ENCODE measurements at places on chromosomes 12 and 14. TPM values are rescaled to one million over a fixed set of nuclear protein-coding genes. Genes with fewer than 3 reads are reported as not detected.

- no peak for DNase-seq
Measured at GRCh38 chr12:130162267-130162666, at the start of gene FZD10. TSS of gene FZD10 (plus strand) at chr12:130162464. CDS start at chr12:130162943, 479 bp downstream.

GRCh38 chr12:39125566-39125965 is 220.2 kb upstream of the CPNE8 start:
- no peak for DNase-seq

- DNase-seq, result no peak
Measured at GRCh38 chr12:132537049-132537448, 47.1 kb downstream of the FBRSL1 start.

GRCh38 chr14:55052269-55052930 is 953 bp downstream of the MAPK1IP1L start:
- no peak for DNase-seq

DNA sequence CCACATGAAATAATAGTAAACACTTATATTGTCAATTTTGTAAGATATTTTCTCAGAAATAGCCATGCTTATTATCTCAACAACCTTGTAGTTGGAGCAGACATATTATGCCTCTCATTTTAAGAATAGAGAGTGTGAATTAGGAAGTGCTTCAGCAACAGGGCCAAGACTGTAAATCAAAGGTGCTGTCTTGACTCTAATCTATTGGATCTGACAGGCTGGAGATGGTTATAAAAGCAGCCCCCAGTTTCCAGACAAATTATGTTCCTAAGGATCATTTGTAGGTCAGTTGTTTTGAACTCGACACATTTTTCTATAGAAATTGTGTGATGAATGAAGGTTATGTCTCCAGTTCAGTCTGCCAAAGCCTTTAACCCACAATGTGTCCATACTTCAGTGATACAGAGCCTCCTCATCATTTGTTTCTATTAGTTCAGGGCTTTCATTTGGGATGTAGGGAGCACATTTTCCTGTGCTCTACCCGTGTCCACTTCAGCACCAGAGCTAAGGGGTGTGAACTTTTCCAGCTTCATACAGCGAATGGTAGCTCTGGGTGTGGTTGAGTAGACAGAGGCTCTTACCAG is 284.8 kb upstream of the FBXO33 start:
- DNase-seq, result no peak

DNA sequence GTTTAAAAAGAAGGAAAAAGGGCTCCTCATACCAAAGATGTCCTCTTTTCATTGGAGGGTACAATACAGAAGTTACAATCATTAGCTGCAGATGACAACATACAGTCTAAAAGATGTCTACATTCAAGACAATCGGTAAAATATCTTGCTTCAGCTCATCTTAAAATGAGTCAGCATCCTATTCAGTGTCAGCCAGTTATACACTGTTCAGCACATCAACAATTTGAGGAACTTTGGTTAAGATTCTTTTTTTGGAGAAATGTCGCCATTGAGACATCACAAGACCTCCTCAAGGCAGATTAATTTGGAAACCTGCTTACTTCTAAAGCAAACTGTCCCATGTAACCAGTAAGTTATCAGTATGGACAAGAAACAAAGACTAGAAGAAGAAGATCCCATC is 100.7 kb upstream of the SLC38A4 start:
- no peak for DNase-seq

GRCh38 chr12:75781532-75782046 is 250.0 kb downstream of the PHLDA1 start:
- no peak for DNase-seq

- no peak for DNase-seq
Measured at GRCh38 chr14:59997449-59997848, 77.5 kb downstream of the LRRC9 start.

Gene SHMT2
- 64.0 TPM for total RNA-seq

Gene LRRC9
- total RNA-seq, result not detected

DNA sequence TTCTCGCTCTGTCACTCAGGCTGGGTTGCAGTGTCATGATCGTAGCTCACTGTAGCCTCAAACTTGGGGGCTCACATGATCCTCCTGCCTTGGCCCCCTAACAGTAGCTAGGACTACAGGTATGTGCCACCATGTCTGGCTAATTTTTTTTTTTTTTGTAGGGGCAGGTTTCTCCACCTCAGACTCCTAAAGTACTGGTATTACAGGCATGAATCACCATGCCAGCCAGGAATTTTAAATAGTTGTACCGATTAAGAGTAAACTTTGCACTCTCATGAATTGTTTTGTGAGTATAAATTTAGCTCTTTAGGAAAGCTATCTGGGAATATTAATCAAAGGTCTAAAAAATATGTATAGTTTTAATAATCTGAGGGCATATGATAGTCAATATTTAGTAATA is 25.5 kb downstream of the YEATS4 start:
- no peak for DNase-seq

DNA sequence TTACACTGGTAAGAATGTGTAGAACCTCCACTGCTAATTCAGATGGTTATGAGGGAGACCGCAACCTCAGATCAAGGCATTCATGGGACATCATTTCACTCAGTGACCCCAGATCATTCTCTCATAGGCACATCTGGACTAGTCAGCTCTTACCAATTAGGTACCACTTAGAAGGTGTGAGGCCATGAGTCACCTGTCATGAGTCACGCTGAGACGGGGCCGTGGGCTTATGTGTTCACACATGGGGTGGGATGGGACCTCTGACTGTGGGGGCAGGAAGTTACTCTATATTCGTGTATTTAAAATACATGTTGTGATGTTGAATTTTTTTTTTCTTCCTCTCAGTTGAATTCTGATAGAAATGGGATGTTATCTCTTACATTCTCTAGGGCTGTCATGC is 55.9 kb downstream of the CCDC92 start:
- DNase-seq, result no peak

GRCh38 chr14:28966416-28967233 is 200.0 kb downstream of the FOXG1 start:
- no peak for DNase-seq

- DNase-seq, result no peak
Measured at GRCh38 chr14:105666420-105666819, 140.0 kb downstream of the TMEM121 start.

DNA sequence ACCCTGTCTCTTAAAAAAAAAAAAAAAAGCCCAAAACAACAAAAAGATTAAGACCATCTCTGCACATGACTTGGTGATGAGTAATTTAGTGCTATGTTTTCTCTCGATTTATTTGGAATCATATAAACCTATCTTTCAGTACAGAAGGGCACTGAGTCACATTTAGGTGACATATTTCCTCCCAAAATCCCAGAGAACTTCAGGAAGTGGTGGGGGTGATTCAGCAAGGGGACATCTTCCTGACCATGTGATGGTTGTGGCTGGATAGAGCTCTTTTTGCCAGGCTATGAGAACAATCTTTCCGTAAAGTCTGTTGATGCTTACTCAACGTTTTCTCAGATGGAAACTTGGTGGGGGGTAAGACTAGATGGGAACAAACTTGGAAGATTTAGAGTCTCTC is 50.0 kb downstream of the PPFIBP1 start:
- DNase-seq, result peak; percentile 90

Gene DNAH10
- total RNA-seq, result not detected

DNA sequence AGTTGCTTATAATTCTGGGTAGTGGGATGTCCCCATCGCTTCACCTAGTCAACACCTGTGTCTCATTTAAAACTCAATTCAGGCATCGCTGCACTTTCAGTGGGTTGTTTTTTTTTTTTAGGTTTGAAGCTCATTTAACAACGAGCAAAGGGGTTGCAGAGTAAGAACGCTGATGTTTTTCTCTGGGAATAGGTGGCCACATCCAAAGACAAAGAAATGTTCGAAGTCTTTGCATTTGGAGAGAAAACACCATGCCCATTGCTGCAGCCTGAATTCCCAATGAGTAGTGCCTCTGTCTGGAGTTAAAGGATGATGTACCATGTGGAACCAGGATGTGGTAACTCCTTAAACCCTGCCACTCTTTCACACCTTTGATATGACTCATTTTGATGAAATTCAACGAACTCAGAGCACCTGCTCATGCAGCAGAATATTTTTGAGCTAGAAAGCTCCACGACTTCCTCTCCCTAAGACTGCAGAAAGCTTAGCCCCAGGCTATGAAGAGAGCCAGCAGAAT is 35.1 kb upstream of the BATF start:
- no peak for DNase-seq

DNA sequence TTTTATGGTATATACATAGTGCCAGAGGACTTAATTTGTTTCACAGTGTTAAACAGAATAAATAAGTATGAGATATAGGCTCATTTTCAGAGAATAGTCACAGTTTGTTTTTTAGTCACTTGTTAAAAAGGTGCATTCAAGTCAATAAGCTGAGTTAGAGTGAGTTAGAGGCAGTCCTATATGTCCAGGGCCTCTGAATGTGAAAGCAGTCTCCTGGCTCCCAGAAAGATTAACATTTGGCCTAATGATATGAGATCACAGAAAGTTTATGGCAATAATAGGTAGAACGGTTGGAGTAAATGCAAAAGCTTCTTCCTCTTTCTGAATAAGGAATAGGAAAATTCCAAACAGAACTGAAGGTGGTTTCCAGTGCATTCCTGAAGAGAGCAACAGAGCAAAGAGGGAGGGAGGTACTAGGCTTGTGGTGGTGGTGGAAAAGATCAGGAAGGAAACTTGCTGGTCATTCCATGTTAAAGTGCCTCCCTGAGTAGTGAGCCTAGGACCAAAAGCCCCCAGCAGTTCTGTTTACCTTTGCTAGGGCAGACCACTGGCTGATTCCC is 54.4 kb downstream of the SLC38A4 start:
- DNase-seq, result no peak

DNA sequence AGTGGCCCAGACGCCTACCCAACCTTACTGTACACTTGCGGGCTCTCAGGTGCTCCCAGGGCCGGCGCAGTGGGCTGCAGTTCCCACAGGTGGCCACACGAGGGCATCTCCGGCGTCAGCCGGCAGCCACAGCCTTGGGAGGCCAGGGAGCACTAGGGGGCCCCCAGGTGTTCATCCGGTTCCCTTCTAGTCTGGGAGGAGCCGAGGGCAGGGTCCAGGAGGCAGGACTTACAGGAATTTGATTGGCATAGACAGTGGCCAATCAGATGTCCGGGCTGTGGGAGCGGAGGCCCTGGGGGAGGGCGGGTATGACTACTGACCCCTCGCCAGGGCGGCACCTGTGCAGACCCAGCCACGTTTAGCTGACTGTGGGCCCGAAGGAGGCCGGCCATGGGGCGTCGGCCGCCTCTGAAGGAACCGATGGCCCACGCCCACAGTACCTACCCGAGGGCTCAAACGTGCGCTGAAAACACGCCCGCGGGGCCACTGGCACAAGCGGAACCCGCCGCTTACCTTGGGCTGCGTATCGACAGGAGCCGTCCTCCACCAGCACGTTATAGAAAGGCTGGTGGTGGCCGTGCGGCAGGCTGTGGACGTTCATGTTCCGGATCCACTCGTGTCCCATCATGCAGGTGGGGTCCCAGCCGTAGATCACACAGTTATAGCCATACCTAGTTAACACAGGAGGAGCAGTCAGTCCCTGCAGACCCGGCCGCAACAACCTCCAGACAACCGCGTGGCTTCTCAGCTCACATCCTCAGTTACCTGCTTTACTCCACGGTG is 34.8 kb downstream of the FBXO21 start:
- DNase-seq, result no peak

GRCh38 chr14:34147461-34147860 is 196.6 kb upstream of the EGLN3 start:
- no peak for DNase-seq

GRCh38 chr14:43297794-43298193 is 1209.3 kb downstream of the FSCB start:
- DNase-seq, result no peak

DNA sequence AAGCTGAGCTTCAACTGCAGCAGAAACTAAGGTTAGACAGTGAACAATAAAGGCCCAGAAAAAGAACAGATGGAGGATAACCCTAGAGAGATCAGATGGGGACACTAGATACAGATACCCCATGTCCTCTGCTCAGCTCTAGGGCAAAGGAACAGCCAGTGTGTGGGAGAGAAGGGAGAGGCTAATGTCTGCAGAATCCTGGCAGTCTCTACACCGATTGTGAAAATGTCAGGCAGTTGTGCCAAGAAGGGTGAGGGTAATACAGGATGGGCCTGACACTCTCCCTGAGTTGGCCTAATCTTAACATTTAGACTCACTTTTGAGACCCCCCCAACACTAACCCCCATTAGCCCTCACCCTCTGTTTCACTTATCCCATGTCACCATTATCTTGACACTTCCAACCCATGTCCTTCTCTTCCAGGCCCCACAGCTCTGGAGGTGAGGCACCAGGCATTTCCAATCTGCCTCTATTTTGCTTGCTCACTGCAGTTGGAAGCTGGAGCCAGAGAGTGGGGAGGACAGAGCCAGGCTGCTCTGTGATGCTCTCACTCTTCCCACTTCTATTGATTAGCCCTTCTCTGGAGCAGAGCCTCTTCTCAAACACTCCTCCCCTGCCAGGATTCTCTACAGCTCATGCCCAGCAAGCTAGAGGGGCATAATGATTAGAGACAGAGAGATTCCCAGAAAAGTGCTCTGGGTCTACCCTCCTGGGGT is 3.0 kb upstream of the BLOC1S1 start:
- DNase-seq, result no peak

Gene COX8C
- not detected for total RNA-seq

Gene FBLN5
- 1.1 TPM for total RNA-seq

DNA sequence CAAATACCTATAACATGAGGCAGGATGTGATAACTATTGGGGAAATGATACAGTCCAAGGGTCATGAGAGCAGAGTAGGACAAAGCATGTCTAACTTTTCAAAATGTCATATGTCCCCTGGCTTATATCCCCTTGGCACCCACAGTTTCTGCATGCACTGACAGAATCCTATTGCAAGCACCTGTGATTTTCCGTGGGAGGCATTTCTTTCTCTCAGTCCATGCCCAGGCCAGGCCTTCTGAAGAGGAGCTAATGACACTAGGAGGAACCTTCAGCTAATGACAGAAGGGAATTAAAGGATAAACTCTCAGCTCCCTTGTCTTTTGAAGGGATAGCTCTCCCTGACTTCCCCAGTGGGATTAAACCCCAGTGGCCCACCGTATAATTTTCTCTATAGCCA is 249.2 kb downstream of the TTC6 start:
- no peak for DNase-seq

- no peak for DNase-seq
Measured at GRCh38 chr14:95953111-95953724, 76.6 kb downstream of the TUNAR start.

- DNase-seq, result no peak
Measured at GRCh38 chr12:111766608-111767361, at the start of gene ALDH2. TSS of gene ALDH2 (plus strand) at chr12:111766933. CDS start at chr12:111766983, 50 bp downstream.

DNA sequence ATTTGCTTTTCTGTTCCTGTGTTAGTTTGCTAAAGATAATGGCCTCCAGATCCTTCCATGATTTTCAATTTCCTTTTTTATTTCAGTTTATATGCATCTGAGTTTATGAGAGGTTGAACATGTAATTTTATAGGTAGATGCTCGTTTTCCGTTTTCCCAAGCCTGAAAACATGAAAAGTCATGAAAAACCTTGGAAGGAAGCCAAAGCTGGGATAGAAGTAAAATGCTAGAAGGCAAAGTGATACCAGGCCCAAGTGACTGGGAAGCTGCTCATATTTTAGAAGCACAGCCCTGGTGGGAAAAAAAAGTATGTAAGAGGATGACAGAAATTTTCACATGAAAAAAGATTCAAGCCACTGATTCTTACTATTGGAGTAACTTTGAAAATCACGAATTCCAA is 290.8 kb downstream of the PRKD1 start:
- no peak for DNase-seq

Measured in glomerular endothelial cell (primary cell).